Chondrocyte (in vitro differentiated cells): ENCODE measurements at places on chromosomes 2 and 18.

GRCh38 chr2:163612332-163612731 lies 123.5 kb downstream of the FIGN start:
- DNase-seq: no peak

DNA sequence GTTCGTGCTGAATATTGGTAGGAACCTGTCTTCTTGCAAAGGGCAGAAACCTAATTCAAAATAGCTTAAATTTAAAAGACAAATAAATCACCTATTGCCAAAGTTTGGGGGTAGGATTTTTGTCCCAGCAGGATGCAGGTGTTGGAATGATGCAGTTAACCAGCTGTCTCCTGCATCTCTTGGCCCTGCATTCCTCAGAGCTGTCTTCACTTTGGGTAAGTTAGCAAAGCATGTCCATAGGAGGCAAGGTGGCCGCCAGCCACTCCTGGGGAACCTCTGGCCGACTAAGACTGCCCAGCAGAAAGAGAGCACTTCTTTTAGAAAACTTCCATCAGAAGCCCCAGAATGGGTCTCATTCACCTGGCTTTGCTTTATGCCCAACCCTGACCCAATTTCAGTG lies 20.5 kb upstream of the NYAP2 start:
- DNase-seq: no peak

GRCh38 chr18:25490316-25490715 lies 138.3 kb upstream of the ZNF521 start:
- DNase-seq: no peak

DNA sequence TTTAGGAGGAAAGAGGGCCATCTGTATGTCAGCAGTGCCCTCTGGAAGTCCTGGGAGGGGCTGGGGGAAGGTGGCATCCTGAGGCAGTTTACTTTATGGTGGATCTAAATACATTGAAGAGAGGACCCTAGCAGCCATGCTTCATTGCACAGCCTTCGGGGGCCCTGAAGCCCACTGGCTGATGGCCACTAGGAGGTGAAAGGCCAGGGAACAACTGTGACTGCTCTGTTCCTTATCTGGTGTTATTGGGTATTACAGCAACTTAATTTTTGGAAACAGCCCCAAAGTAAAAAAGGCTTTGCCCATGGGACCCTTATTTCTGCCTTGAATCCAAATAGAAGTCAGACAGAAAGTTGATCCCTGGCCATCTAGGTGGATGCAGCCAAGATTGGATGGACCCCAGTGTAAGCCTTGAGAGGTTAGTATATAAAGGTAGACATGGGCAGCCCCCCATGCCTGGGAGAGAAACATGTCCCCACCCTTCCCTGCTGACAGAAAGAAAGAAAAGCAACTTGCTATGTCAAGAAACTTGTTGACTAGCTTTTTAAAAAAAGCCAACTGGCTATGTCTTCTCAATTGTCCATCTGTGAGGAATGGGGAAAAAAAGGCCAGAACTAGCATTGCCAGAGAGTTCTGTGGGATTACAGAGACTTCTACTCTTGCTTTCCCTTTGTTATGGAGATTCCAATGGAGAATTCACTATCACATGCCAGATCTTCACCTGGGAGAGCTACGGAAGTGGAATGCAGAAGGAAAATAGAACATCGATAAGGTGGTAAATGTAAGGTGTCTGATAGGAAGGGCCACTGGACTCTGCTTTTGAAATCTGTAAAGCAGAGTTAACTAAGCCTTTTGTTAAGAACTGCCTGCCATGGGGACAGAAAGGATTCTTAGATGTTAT lies 58.6 kb upstream of the OSR1 start:
- no peak for DNase-seq

DNA sequence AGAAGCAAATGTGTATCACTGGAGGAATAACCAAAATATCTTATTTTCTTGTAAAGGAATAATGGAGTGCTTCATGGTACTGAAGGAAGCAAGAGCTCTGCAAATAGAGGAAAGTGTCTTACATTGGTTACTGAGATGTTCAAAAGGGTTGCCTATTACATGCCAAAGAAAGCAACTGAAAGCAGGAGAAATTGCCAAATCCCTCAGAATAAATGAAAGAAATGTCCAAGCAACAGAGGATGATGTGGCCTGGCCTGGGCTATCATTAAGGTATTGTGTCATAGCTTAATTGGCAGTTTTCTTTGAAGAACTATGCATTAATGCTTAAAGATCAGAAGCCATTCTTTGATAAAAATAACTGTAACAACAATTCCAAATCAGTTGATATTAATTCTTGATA lies 173.7 kb downstream of the RAB3GAP1 start:
- no peak for DNase-seq

DNA sequence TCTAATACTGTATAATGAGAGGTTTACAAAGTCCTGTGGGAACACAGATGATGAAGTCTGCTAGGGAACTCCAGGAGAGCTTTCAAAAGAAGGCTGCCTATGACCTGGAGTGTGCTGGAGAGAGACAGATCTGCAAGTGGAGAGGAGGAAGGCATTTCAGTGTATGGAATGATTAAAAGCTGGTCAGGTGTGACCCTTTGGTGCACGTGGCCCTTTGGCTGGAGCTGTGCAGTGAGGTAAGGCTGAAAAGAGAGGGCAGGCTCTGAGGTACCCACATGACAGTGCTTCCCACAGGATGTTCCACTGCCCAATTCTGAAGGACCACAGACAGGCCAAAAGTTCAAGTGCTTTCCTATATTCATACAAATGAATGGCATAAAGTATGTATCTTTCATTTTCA lies 157.1 kb downstream of the DYM start:
- DNase-seq: no peak

- no peak for DNase-seq
These were observed 57.2 kb downstream of the CALCRL start for GRCh38 chr2:187390891-187391290.

- DNase-seq: no peak
These were observed 73.0 kb downstream of the CTNNA2 start for GRCh38 chr2:79585701-79586433.

GRCh38 chr18:4751523-4751922 lies 296.4 kb upstream of the DLGAP1 start:
- no peak for DNase-seq

DNA sequence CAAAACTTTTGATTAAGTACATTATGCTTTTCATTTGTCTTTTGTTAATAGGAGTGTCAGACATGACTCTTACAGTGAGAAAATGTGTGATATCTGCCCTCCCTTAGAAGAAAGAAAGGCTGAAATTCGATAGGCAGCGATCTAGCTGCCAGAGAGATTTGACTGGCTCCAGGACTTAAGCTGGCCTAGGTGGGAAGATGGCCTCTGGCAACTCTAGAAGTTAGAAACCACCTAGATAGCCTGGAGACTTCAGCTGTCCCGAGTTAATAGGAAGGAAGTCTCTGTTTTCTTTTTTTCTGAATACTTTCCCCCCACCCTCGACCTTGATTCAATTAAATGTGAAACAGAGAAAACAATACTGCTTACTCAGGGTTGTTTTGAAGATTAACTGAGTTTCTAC lies 1194.7 kb upstream of the CRIM1 start:
- no peak for DNase-seq

DNA sequence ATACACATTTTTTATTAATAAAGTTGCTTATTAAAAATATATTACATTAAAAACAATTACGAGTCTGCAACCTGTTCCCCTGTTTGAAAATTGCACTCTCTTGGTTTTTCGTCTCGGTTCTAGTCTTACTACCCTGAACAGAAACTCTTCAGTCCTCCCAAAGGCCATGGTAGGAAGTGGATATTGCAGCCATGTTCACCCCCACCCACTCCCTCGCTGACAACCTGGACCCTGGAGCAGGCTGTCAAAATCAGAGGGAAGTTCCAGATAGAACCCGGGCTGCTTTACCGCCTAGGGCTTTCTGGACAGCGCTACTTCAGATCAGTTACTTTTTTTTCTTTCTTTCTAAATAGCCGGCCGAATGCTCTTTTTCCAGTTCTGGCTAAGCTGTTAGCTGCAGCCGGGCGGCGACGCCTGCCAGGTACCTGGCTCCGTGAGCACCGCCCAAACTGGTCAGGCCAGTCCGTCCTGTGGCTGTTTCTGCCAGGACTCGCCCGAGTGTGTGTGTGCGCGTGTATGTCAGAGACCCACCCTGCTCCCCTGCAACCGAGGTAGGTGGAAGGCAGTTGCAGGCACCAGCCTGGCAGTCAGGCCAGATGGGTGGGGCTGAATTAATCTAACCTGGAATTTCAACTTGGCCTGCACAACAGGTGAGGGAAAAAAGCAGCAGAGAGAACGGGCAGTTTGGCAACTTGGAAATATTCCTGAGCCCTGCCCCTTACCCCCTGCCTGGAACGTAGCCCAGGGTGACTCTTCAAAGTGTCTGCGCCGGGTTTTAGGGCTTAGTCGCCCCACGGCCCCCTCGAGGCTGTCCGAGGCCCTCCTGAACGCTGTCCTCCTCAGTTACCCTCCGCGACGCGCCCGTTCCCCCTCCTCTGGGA lies 1.1 kb upstream of the TET3 start:
- no peak for DNase-seq

- no peak for DNase-seq
These were observed 250.8 kb upstream of the ACVR2A start for GRCh38 chr2:147594038-147594437.

DNA sequence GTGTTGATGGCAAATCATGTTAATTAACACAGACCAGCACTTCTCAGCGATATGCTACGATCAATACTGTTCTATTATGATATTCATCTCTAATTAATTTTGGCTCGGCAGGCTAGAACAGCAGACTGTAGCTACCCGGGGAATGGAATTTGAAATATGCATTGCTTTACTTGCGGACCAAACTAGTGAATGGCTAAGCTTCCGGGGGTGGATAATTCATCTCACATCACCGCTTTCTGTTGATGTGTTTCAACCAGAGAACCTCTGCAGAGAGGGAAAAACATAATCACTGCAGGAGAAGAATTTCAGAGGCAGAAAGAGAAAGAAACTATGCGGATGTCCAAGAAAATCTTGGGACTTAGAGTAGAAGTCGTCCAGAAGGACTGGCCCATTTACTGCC lies 490.9 kb downstream of the STK39 start:
- DNase-seq: no peak

DNA sequence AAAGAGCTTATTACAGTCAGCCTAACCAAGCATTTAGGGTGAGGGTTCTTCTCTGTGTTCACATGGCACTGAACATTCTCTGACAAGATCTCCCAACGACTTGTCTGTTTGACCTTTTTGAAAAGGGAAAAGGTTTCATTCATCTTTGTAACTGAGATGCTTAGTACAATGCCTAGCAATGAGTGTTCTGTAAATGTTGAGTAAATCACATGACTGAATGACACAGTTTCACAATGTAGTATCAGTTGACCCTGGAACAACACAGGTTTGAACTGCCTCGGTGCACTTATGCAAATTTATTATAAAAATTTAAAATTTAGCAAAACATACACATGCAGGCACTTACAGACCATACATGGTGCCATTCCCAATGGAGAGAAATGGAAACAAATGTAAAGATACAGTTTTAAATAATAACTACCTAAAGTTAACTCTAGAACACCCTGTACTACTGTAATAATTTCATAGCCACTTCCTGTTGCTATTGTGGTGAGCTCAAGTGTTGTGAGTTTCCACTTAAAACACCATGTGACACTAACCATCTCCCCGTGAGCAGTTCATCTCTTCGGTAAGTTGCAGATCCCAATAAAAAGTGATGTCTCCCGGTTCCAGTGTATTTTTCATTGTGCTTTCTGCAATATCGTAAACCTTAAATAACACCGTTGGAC lies 34.1 kb upstream of the VWC2L start:
- DNase-seq: no peak

DNA sequence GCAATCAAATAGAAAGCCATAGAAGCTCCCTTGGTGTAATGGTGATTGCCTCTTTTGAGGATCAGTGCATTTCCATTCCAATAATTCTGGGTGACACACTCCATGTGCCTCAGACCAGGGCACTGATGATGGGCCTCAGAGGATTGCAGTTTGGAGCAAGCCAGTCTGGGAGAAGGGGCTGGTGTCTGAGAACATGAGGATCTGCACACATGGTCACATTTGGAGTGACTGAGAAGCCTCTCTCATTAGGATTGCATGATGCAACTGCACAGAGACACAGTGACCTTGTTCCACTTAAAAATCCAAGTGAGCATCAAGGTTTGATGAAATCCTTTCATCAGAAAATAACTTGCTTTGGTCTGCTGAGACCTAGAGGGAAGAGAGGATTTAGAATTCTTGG lies 216.4 kb downstream of the ANKRD30B start:
- no peak for DNase-seq

GRCh38 chr2:118442046-118442445 lies 353.8 kb downstream of the INSIG2 start:
- DNase-seq: no peak

DNA sequence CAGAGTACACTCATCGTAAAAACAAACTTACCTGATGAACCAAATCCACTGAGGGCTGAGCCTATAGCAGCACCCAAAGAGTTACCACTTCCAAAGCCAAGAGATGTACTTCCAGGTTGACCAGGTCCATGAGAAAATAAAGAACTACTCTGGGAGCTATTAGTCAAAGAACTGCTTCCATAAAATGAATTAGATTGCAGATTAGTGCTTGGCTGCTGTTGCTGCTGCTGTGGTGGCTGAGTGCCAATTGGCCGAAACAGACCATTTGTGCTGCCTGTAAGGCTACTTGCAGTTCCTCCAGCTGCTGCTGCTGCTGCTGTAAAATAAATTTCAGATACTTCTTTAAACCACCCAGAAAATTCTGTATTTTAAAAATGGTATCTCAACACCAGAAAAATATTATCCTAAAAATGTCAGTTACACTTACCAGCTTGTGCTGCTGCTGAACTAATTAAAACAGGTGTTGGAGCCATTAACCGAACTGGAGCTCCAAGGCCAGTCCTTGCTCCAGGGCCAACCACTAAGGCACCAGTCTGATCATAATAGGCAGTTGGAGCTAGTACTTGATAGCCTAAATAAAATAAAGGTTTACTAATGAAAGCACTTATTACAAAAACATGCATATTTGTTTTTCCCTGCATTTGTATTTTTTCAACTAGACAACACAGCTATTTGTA lies 58.1 kb upstream of the SDC1 start:
- no peak for DNase-seq

DNA sequence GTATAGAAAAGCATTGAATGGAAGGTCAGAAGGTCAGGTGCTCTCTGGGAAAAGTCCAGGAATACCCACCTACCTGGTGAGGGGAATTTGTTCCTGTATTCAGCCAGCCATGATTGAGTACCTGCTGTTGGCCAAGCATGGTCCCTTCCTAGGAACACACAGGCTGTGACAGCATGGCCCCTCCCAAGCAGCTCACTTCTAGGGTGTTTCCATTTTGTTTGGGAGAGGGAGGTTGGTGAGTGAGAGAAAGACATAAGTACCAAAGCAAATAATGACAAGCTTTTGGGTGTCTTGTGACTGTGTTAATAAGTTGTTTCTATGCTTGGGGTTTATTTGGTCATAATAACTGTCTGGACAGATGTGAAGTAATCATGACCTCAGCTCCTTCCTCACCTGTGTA lies 46.3 kb downstream of the CABLES1 start:
- DNase-seq: no peak

- no peak for DNase-seq
These were observed 39.0 kb upstream of the STRN start for GRCh38 chr2:37005118-37005868.

DNA sequence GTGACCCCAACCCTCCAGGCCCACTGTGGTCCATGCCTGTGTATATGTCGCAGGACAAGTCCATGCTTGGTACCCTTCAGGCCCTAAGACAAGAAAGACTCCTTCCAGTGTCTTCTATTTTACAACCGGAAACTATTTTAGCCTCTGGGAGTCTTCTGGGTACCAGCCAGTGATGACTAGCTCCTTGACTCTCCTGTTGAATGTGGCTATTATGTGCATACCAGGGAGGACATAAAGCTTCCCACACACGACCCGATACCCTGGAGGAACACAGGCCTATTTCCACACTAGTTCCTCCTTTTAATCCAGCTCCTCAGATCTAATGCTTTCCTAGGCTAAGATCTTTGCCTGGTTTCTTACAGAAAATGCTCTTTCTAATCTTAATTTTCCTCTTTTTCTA lies 178.1 kb downstream of the NCKAP5 start:
- no peak for DNase-seq
